ENCODE measurements at places on chromosomes 4 and X. TPM values are rescaled to one million over a fixed set of nuclear protein-coding genes. Genes with fewer than 3 reads are reported as not detected.

DNA sequence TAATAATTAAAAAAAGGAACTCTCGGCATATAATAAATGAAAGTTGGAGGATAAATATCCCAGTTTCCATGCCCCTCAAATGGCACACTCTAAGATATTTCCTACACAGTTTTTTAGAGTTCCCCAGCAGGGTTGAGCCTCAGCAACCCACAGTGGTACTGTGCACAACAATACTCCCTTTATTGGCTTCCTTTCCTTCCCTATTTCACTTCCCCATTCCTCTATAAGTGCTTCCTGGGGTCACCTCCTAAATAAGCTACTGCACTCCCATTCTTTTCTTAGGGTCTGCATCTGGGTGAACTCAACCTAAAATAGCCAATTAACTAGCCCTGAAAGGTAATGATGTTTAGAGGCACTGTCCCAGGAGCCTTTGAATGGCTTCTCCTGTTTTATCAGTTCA is 76.4 kb upstream of the NHS start:
- DNase-seq: no peak

DNA sequence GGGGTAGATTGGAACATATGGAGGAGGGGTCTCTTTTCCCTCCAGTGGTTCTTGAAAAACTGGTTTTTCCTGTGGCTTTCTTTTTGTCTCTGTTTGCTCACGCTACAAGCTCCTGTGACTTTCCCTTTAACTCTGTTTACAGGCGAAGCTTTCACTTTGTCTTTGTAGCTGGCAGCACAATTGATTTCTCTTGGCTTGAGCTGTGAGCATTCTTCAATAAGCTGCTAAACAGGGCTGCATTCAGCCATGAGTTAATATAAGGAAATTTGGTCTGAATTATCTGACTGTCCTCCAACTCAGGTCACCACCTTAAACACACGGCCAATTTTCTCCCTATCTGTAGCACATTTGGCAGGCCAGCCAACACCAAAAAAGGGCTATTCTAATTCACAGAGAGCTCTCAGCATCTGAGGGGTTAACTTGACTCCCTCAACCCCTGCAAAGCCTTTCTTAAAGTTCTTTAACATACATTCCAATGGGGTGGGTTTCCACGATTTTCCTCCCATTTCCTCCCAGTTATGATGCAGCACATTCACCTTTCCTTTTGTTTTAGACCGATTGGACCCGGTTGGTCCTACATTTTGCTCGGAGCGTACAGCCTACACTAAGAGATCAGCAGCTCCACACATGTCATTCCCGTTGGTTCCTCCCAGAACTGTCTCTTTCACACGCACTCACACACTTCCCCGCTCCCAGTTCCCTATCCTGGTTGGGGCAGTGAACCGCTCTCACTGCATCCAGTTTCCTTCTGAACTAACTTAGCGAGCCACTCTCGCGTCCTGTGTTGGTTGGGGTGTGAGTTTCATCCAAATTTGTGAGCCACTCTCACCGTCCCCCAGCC is 45.4 kb downstream of the UGT2A3 start:
- peak; percentile 60 for DNase-seq

LAMP2 gene
- polyA plus RNA-seq: 95.1 TPM

SETD7 gene
- 20.4 TPM for polyA plus RNA-seq

DNA sequence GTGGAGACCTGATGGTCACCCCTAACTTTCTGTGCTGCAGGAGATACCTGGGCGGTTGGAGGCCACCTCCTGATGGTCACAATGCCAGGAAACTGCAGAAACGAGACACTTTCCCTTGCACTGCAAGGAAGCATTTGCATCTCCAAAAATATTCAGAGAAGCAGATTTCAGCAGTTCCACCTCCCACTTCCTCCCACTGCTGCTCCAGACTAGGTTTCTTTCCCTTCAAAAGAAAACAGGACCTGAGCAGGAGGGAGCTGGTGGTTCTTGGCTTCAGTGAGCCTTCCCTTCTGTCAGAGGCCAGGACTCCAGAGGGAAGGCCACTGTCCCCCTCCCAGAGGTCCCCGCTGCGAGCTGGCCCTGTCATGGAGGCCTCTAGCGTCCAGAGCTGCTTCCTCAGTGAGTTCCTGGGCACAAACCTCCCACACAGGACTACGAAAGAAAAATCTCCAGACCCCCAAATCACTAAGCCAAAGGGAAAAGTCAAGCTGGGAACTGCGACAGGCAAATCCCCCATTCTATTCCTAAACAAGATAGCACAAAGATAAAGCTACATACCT is 35.9 kb downstream of the GPM6B start:
- no peak for DNase-seq

SLC38A5 gene
- 31.8 TPM for polyA plus RNA-seq

TKTL1 gene
- polyA plus RNA-seq: 0.30 TPM

PDHA1 gene
- 162 TPM for polyA plus RNA-seq

GRCh38 chr4:528835-529234 is 29.8 kb downstream of the PIGG start:
- DNase-seq: no peak

PDGFRA gene
- 125 TPM for polyA plus RNA-seq

PRKX gene
- polyA plus RNA-seq: 11.7 TPM

GRCh38 chr4:152784490-152785350 is 5.0 kb downstream of the ARFIP1 start:
- no peak for DNase-seq

DNA sequence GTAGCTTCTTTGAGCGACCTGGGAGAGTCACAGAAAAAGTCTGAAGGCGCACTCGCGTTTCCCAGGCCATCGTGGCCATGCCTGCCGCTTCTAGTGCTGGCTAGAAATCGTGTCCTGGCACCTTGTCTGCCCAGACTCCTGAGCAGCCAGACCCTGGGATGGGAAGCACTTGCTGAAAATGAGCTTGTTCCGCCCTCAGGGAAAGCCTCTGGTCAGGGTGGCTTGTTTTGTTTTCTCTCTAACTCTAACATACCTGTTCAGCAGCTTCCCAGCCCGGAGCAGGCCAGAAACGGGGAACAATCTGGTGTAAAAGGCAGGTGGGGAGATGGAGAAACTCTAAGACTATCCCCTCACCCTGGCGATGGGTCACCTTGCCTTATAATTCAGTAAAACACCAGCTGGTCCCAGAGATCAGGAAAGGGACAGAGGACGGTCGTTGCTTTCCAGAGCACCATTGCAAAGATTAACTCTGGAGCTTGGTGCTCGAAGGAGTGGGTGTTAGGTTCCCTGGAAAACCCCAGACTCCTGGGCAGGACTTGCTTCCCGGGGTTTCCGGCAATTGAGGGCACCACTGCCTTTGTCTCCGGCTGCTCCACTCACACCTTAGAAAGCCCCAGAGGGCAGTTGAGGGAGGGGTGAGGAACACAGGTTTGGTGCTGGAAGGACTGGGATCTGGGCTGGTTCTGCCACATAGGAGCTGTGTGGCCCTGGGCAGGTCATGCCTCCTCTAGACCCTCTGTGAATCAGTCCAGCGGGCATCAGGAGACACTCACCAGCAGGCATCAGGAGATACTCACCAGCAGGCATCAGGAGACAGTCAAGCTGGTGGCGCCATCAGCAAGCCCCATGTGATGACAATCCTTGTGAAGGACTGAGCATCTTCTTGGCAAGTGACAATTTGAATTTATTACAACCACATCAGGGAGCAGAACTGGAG is 4.5 kb upstream of the SH3TC1 start:
- DNase-seq: no peak

DNA sequence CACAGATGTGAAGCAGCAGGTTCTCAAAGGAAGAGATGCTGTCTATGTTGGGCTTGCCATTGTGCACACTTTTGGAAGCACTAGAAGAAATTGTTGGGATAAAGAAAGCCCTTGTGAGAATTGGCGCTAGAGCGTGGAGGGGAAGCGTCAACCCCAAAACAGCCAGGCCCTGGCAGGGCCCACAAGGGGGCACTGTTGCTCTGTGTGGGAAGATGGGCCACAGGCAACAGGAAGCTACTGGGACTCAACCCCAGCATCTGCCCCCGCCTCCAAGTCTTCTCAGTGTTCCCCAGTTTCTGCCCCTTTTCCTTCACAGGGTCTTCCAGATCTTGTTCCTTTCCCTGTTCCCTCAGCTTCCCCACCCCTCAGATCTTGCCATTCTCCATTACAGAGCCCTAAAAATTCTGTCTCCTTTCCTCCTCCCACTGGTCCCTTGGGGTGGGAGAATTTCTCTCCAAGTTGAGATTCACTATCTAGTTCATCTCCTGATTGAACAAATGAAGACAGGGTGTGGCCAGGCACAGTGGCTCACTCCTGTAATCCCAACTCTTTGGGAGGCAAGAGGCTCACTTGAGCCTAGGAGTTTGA is 85.5 kb downstream of the STARD8 start:
- peak; percentile 28 for DNase-seq

PRSS12 gene
- 30.8 TPM for polyA plus RNA-seq

GRCh38 chrX:134459683-134460004 is 321 bp upstream of the HPRT1 start:
- peak; percentile 13 for DNase-seq

NAT8L gene
- 4.3 TPM for polyA plus RNA-seq

MAGIX gene
- polyA plus RNA-seq: 2.1 TPM

GRCh38 chr4:88981993-88982392 is 75.0 kb downstream of the FAM13A start:
- no peak for DNase-seq

FGFR3 gene
- 154 TPM for polyA plus RNA-seq

DNA sequence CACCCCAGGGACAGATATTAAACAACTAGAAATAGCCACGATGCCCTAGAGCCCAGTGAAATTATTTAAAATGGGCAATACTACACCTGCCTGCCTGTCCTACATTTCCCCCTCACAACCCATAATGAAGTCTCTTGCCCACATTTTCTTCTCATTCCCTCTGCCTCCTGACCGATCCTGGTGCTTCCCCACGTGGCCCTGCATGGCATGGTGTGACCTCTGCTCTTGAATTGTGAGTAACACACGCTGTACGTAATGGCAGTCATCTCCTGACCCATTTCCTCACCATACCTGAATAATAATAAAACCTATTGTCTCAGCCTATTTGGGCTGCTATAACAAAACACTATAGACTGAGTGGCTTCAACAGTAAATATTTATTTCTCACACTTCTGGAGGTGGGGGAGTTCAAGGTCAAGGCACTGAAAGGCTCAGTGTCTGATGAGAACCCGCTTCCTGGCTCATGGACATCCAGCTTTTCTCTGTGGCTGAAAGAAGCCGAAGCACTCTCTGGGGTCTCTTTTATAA is 77.0 kb upstream of the ENPP6 start:
- DNase-seq: no peak

- DNase-seq: no peak
Observed at GRCh38 chrX:111483881-111484280, 27.6 kb upstream of the SERTM2 start.

- no peak for DNase-seq
Observed at GRCh38 chr4:113773014-113773413, 11.5 kb upstream of the CAMK2D start.

DNA sequence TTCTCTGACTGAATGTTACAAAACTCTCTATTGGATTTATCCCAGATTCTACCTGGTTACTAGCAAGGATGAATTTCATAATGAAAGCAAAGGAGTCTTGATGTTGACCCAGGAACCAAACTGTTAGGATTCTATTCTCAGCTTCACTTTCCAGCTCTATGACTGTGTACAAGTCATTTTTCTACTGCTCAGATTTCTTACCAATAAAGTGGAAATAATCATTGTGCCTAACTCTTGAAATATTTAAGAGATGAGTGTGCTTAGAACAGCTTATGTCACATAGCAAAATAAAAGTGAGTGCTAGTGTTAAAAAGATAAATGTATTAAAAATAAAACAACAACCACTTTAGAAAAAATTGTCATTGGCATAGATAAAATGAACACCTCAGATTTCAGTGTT is 45.6 kb downstream of the EPHA5 start:
- no peak for DNase-seq

- DNase-seq: no peak
Observed at GRCh38 chr4:114593526-114593925, 5.1 kb upstream of the UGT8 start.

GRCh38 chr4:174214101-174214878 is 69.2 kb downstream of the FBXO8 start:
- DNase-seq: no peak

- no peak for DNase-seq
Observed at GRCh38 chr4:143411527-143412419, 75.1 kb downstream of the GAB1 start.

- DNase-seq: no peak
Observed at GRCh38 chr4:129369361-129370010, 273.5 kb downstream of the C4orf33 start.

GRCh38 chr4:88226143-88226542 is 58.2 kb downstream of the PPM1K start:
- no peak for DNase-seq

GRCh38 chr4:148315049-148315448 is 127.2 kb downstream of the NR3C2 start:
- DNase-seq: no peak

GPR173 gene
- polyA plus RNA-seq: 15.7 TPM

GRCh38 chr4:1792832-1793495 is at the start of gene FGFR3:
Gene FGFR3 (plus strand): TSS chr4:1793293. CDS start chr4:1793935, 642 bp downstream.
- no peak for DNase-seq

DNA sequence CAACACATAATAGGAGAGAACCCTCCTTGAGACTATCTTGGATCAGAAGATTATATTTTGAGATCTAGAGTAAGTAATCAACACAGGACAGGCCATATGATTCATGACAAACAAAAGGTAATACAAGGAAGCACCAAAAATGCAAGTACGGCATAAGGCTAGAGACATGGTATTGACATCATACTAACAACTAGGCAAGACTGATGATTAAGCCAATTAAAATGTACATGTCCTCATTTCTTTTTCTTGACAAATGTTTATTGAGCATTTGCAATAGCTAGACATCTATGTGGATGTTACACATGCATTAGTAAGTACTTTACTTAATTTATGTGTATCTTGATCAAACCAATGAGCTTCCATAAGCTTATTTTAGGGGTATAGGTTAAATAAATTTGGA is 695.7 kb upstream of the GALNTL6 start:
- no peak for DNase-seq

TCEAL6 gene
- 0.10 TPM for polyA plus RNA-seq

ITGB1BP2 gene
- 3.1 TPM for polyA plus RNA-seq

SYNPO2 gene
- 4.3 TPM for polyA plus RNA-seq

DNA sequence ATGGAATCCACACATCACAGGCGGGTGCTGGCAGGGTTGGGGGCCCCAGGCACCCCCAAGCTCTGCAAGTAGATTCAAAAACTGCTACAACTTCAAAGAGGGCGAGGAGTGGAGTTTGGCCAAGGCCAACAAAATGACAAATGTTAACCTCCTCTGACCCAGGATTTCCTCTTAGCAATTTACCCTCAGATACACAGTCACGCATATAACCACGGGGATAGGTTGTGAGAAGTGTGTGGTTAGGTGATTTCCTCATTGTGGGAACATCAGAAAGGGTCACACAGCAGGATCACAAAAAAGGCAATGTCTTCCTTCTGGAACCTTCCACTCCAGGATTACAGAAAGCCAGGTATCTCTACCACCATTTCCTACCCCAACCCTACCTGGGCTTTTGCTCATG is 62.4 kb downstream of the C4orf50 start:
- no peak for DNase-seq

GRCh38 chr4:77715414-77716290 is 103.5 kb downstream of the CNOT6L start:
- DNase-seq: no peak

FAM156A gene
- polyA plus RNA-seq: 48.9 TPM

GRCh38 chrX:152941328-152942076 is 43.6 kb downstream of the ZNF185 start:
- peak; percentile 89 for DNase-seq

GRCh38 chr4:54165011-54165410 is 64.1 kb upstream of the PDGFRA start:
- no peak for DNase-seq

TACC3 gene
- 66.4 TPM for polyA plus RNA-seq

GRCh38 chr4:41069257-41069656 is 145.1 kb downstream of the APBB2 start:
- DNase-seq: no peak

GLRA2 gene
- 0.20 TPM for polyA plus RNA-seq

- DNase-seq: no peak
Observed at GRCh38 chrX:108701633-108702032, 34.7 kb downstream of the IRS4 start.

Measured in right lung (tissue), 10 donors.